Hematopoietic multipotent progenitor cell treated with erythropoietin and hydrocortisone succinate and interleukin-3 and kit ligand, for 4 days (in vitro differentiated cells): ENCODE measurements at places on chromosomes 5 and 9.
A peak's percentile ranks its signal among the peaks of the same experiment; 100 is the strongest.

DNA sequence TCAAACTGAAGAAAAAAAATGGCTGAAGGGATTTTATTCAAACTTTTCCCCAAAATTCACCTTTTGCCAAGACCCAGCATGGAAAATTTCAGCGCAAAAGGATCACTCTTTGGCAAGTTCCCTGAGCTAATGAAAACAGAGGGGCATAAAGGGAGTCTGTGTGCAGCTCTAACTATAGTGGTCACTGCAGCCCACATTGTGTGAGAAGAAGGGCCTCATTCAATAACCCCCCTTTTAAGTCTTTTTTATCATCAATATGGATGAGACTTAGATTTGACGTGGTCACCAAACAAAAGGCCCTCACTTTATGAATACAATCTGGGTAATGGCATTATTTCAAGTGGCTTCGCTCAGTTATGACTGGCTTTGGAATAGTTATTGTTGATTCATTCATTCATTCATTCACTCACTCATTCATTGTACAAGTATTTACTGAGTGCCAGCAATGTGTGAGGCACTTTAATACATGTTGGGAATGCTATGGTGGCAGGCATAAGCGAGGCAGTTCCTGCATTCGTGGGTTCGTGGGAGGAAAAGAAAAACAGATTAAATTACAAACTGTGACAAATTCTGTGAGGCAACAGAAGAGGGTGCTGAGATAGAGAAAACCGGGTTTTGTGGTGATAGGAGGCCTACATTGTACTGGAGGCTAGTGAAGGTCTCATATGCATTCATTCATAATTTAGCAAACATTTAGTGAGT, 145.7 kb upstream of the KLF4 start:
- no peak for DNase-seq

DNA sequence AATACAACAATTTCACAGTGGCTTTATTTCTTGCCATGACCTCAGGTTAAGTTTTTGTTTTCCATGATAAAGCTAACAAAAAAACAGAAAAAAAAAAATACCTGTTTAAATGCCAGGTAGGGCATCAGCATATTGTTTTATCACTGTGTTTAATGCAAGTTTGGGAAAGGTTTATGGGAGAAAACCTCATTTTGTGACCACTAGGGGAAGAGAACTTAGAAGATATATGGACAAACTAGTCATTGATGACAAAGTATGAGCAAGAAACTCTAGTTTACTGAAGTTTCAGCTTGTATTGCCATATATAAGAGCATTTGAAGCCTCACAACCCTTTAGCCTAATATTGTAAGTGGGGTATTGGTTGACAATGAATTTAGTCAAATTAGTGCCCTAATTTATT, 1431.4 kb upstream of the CDH18 start:
- no peak for DNase-seq

DNA sequence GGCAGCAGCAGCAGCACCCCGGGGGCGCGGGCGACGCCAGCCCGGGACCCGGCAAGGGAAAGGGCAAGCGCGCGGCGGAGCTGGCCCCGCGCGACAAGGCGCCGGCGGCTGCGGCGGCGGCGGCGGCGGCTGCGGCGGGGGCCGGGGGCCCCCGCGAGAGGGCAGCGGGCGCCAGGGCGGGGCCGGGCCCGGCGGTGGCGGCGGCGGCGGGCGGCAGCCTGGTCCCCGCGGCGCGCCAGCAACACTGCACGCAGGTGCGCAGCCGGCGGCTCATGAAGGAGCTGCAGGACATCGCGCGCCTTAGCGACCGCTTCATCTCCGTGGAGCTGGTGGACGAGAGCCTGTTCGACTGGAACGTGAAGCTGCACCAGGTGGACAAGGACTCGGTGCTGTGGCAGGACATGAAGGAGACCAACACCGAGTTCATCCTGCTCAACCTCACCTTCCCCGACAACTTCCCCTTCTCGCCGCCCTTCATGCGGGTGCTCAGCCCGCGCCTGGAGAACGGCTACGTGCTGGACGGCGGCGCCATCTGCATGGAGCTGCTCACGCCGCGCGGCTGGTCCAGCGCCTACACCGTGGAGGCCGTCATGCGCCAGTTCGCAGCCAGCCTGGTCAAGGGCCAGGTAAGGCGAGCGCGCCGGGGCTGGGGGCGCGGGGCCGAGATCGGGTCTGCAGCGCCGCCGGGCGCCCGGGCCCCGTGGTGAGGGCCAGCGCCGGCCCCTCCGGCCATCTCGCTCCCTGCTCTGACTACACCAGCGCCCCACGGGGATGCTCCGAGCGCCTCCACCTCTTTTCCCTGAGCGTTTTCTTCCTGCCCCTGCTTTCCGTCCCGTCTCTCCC, at the start of gene UBE2QL1:
Gene UBE2QL1 (plus strand): TSS at position 238 of the 843 bp plus-strand sequence. CDS start 35 bp downstream, at position 273.
- peak; percentile 33 for DNase-seq

- no peak for DNase-seq
These were observed 59.3 kb upstream of the MYO10 start for GRCh38 chr5:16995372-16995771.

- no peak for DNase-seq
These were observed 38.5 kb downstream of the OR2V1 start for GRCh38 chr5:181092428-181092827.

GRCh38 chr9:128553728-128554127, 1.3 kb downstream of the SPTAN1 start:
- DNase-seq = no peak

GRCh38 chr5:463301-463700, 20.3 kb downstream of the EXOC3 start:
- no peak for DNase-seq

DNA sequence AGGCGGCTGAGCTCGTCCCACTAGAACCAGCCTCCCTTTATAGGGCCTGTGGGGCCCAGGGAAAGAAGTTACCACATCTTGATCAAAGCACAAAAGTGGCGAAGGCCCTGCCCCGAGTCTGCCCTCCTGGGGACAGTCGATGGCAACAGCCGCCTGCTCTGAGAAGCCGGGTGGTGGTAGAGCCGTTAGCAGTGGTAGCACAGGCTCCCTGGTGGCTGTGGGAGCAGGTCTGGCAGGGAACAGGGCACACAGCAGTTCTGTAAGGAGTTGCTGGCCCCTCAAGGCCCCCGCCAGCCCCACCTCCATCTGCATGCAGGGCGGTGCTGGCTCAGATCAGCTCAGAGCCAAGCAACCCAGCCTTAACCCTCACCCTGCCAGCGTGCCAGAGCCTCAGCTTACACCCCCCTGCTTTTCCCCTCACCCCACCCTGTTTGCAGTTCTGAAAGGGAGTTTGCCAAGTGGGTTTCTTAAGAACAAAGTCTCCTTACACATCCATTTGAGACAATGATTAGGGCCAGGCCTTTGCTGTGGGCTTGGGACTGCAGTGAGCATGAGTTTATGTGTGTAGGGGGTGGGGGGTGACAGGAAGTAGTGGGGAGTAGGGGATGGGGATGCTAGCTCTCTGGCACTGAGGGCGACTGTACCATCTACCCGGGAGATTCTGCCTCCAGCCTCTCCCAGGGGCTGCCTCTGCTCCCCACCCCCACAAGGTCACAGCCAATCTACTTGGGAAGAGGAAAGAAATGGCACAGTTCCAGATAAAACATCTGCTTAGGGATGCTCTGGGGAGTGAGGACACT, 11.8 kb downstream of the ACSL6 start:
- DNase-seq = peak; percentile 58

DNA sequence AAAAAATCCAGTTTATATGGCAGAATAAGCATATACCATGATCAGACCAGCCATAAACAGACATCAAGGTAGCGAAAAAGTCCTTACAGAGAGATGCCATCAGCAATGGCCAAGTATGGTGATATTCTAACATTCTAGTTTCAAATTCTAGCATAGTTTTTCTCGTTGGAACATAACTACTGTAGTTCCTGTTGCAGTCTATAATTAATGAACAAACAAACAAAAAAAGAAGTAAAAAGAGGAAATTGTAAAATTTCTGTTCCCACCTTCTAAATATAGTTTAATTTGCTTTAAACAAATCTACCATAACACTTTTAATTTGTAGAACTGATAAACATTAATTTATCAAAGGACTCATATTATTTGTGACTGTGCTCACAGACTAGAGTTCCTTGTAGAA, 9.9 kb upstream of the CD180 start:
- no peak for DNase-seq

GRCh38 chr5:159549046-159549445, 218.8 kb upstream of the IL12B start:
- DNase-seq = no peak

GRCh38 chr9:99867968-99868367, 38.5 kb upstream of the STX17 start:
- DNase-seq = no peak

GRCh38 chr9:2241836-2242741, 226.9 kb downstream of the SMARCA2 start:
- DNase-seq = peak; percentile 90

GRCh38 chr5:149887622-149888183, 56.9 kb downstream of the PDE6A start:
- peak; percentile 97 for DNase-seq

DNA sequence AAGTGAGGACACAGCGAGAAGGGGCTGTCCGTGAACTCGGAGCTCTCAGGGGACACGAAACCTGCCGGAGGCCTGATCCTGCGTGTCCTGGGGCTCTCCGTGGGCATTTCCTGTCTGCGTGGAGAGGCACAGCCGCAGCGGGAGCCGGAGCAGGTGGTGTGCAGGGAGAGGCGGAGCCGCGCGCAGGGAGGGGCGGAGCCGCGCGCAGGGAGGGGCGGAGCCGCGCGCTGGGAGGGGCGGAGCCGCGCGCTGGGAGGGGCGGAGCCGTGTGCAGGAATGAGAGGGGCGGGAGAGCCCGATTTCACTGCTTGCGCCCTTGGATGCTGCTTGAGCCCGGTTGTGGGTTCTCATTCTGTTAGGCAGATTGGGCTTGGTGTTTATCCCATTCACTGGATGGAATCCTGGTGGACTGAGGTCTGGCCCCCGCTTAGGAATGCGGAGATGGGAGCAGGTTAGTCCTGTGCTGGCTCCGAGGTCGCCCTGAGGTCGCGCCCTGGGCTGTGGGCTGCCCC, 26.7 kb downstream of the NDUFS6 start:
- DNase-seq = peak; percentile 32

GRCh38 chr9:99116003-99116411, 11.1 kb downstream of the TGFBR1 start:
- DNase-seq = no peak

DNA sequence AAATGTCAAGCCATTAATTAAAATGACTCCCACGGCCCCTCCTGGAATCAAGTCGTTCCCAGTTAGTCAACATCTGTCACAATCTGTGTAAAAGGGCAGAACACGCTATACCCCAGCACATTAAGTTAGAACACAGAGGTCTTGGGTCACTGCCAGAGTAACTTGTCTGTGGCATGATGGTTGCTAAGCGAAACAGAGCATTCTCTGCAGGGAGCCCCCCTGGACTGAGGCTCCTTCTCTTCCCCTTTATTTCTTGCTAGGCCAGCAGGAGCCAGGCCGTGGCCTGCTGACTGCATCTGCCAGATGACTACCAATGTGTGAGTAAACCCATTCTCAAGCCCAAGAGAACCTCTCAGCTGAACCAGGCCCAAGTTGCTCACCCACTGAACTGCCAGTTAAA, 51.9 kb upstream of the ZBED3 start:
- peak; percentile 79 for DNase-seq

DNA sequence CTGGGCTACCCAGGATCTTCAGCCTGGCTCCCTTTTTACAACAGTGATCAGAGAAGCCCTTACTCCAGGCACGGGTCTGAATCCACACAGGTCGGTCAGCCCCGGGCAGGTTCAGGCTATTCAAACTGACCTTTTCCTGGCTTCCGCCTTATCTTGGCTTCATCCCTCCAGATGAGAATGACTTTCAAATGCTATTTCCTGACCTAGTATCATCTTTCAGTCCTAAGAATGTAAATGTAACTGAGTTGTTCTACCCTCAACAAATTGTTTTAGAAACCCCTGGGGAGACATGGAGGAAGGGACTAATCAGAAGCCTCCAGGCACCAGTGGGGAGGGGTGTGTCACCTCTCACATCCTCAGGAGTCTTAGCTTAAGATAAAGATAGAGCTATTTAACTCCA, 213.2 kb downstream of the EPB41L4A start:
- DNase-seq = peak; percentile 48

- DNase-seq = no peak
These were observed 59.4 kb upstream of the ZSWIM6 start for GRCh38 chr5:61272688-61273087.

GRCh38 chr5:52007230-52007858, 624.1 kb downstream of the ISL1 start:
- peak; percentile 53 for DNase-seq

DNA sequence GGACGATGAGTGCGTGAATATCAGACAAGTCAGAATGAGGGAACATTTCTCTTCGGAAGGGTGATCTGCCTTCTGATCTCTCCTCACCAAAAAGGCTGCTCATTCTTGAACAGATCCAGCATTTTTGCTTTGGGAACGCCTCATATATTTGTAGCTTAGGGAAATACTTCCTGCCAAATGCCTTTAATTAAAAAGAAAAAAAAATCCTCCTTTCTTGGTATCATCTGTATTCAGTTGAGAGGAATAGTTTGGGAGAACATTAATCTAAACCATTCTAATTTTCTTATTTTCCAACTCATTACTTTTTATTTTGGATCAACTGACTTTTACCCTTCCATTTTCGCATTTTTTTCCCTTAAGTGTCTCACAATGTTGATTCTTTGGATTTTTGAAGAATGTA, 163.4 kb downstream of the SNX18 start:
- DNase-seq = no peak

DNA sequence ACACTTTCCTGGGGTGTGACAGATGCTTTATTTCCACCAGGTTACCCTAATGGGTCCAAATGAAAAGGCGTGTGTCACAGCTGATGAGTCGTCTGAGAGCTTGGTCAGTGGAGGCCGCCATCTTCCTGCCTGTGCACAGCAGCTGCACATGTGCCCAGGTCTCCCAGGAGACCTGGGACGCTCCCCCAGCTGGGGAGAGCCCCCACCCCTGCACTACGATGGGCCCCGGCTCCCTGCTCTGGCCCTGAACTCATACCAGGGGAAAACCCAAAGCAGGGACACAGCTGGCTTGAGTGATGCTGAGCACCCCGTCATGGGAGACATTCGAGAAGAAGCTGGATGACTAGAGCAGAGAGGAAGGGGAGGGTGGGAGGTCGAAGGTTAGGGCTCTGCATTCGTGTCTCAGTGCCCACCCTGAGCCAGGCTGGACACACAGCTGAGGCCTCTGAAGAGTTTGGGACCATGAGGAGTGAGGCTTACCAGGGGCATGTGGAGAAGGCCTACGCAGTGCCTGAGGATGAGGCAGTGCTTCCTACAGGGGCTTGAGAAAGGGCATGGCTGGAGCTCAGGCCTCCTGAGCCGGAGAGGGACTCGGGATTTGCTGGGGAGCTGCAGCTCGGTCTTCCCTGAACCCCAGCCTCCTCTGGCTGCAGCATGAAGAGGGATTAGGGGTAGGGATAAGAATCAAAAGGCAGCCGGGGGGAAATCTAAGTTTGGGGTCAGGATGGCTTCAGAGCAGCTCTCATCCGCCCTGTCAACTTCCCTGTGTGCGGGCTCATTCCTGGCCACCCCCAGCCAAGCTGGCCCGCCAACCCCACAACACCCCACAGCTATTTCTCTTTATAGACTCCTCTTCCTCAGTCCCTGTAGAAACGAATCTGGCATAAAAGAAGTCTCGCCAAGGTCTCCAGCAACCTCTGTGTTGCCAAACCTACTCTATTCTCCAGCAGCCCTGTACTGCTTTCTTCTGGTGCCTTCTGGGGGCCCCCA, 42.2 kb upstream of the RNU6ATAC start:
- no peak for DNase-seq

- DNase-seq = no peak
These were observed 930.8 kb upstream of the CDH9 start for GRCh38 chr5:27969157-27969556.

GRCh38 chr5:139776861-139777260, 18.7 kb upstream of the PSD2 start:
- no peak for DNase-seq

- no peak for DNase-seq
These were observed 854.1 kb downstream of the MAT2B start for GRCh38 chr5:164359260-164360255.

- no peak for DNase-seq
These were observed 223.9 kb upstream of the DMRT1 start for GRCh38 chr9:617445-618085.
